Stimulated activated CD4-positive, alpha-beta T cell treated with anti-CD3 and anti-CD28 coated beads, Interleukin-15, amount 100 ng/mL, for 1 hour (primary cell): ENCODE measurements at places on chromosomes 5 and 9.

- DNase-seq = no peak
Observed at GRCh38 chr9:136952321-136952850, 313 bp downstream of the LCN12 start.

DNA sequence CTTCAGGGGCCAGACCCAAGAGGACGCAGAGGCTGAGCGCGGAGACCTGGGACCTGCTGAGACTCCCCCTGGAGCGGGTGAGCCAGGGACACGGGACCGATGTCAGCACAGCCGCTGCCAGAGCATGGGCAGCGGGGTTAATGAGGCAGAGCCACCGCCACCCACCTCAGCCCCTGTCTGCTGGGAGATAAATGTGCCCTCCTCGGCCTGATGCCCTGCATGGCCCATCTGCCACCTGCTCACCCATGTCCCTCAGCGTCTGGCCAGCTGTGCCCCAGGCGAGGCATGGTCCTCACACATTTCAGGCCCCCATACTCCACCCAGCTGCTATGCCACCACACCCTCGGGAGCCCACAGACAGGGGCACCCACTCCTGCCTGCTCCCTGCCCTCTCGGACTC is 14.9 kb downstream of the DNLZ start:
- no peak for DNase-seq

DNA sequence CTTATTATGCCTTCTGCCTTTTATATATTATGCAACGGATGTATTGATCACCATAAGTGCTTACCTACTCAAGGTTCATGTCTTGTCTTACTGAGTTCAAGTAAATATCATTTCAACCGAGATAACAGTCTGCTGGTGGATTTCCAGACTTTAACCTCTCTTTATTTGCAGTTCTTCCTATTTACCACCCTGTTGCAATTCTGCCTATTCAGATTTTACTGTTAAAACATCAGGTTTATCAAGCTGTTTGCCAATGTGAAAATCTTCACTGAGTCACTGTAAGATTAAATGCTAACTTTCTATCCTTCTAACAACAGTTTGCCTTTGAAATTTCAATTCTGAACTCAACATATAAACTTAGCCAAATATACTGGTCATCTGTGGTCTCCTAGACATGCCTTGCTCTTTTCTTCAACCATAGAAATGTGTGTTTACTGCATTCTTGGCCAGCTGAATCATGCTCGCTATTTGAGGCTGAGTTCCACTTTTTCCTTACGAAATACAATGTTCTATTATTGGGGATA is 471.7 kb upstream of the RORB start:
- no peak for DNase-seq

DNA sequence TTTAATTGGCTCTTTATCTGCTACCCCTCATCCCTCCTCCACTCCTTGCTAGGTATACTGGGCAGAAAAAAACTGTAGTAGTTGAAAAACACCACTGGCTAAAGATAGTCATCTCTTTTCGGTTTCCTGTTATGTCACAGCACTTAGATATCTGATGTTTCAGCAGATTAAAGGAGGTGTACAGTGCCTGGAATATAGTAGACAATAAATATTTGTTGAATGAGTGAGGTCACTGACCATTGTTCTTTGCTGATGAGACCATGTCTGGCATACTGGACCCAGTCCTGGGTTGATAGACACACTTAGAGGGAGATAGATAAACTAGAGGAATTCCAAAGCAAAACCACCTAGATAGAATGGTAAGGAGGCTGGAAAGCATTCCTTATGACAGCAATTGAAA is 3.2 kb downstream of the GRPEL2 start:
- DNase-seq = no peak

- DNase-seq = no peak
Observed at GRCh38 chr9:129724456-129725190, 28.2 kb downstream of the PTGES start.

- DNase-seq = no peak
Observed at GRCh38 chr9:112680731-112681402, 37.0 kb downstream of the INIP start.

DNA sequence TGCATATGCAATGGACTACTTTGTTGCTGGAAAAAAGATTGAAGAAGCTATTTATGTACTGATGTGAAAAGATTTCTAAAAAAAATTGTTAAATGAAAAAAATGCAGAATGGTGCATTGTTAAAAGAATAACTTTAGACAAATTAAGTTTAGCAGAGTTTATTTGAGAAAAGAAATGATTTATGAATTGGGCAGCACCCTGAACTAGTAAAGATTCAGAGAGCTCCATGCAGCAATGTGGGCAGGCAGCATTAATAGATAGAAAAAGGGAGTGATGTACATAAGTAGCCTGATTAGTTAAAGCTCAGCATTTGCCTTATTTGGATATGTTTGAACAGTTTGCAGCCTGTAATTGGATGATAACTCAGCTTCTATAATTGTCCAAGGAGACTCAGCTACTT is 677.9 kb upstream of the SEMA6A start:
- DNase-seq = no peak

GRCh38 chr9:128550226-128550625 is 2.2 kb upstream of the SPTAN1 start:
- no peak for DNase-seq

DNA sequence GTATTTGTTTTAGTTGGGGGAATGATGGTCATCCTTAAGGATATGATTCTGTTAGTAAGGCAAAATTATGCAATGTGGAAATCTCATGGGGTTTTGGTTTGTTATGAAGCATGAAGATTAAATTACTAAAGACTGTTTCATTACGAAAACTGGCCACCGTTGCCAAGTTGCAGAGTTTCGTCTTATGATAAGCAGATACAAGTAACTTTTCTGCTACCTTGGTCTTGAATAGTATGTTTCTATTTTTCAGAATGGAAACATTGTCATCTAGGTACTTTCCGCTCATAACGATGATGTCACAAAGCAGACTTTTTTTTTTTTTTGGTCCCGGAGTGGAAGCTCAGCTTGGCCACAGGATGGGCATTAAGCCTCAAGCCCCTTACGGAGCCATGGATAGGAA is 4.2 kb downstream of the CCNI2 start:
- DNase-seq = no peak

DNA sequence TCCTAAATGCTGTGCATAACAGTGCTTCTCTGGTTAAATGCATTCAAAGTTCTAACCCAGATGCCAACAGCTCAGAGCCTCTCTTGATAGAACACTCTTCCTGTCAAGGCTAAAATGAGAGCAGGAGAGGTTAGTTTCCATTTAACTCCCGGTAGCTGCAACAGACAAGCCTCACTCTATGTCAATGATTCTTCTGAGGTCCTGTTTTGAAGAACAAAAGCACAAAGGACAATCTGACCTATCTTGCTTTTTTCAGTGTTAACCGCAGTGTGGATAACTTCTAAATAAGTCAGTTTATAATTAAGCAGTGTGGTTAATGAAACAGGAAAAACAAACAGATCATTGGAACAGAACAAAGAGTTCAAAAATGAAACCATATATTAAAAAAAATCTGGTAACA is 80.7 kb downstream of the ANKRD55 start:
- no peak for DNase-seq

GRCh38 chr5:15719784-15720183 is 219.8 kb downstream of the FBXL7 start:
- DNase-seq = no peak

GRCh38 chr5:95931079-95931833 is 30.4 kb downstream of the ELL2 start:
- no peak for DNase-seq

- DNase-seq = no peak
Observed at GRCh38 chr9:14766299-14766698, 43.8 kb upstream of the CER1 start.

DNA sequence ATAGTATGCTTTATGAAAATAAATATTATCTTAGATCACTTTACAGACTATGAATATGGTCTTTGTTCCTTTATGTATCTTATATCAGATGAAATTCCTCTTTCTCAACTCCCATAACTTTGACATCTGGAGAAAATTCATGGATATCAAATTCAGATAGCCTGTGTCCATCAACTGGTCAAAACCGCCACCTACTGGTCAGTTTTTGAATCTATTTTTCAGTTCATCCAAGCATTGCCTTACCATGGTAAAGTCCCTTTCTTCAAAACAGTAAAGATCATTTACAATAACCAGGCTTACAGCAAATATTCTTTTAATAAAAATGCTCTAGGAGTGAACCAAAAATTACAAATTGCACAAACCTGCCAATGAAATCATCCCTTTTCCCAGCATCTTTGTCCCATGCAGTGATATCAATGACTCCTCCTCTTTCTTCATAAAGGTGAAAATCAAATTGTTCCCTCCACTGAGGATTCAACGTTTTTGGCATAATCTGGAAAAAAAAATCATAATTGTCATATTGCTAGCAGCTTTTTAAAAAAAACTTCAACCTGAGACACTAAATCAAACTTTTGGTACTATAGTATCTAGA is 290.5 kb downstream of the SLF1 start:
- no peak for DNase-seq

DNA sequence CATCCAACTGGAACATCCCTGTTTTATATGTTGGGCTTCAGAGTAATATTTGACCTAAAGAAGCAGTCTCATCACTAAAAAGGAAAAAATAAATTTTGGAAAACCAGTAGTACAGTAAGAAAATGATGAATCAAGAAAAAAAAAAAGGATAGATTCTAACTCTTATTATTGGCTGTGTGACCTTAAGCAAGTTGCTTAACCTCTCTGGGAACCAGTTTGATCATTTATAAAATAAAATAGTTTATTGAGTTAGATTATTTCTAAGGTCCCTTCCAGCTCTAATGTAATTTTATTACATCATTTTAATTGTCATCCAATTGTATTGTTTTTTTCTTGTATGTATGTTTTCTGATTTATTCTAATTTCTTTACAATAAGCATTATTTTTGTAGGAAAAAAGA is 127.0 kb downstream of the PRELID2 start:
- DNase-seq = no peak

DNA sequence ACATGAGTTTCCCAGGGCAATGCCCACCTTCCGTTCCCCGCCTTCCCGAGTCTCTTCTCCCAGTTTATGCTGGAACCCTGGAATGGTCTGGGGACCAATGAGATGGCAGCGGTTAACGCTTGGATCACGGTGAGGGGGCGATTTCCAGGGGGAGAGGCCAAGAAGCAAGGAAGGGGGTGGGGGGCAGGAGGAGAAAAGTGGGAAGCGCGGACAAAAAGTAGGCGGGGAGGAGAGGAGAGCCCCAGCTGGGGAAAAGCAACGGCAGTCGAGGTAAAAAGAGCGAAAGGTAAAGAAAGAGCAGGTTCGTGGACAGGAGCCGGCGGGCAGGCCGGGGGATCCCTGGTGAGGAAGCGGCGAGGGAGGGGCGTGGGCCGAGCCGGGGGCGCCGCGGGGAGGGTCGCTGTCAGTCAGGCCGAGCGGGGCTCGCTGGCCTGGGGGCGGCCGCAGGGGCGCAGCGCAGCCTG is 508 bp upstream of the SNCAIP start:
- DNase-seq = no peak

GRCh38 chr5:168585119-168585856 is 6.1 kb upstream of the PANK3 start:
- no peak for DNase-seq

DNA sequence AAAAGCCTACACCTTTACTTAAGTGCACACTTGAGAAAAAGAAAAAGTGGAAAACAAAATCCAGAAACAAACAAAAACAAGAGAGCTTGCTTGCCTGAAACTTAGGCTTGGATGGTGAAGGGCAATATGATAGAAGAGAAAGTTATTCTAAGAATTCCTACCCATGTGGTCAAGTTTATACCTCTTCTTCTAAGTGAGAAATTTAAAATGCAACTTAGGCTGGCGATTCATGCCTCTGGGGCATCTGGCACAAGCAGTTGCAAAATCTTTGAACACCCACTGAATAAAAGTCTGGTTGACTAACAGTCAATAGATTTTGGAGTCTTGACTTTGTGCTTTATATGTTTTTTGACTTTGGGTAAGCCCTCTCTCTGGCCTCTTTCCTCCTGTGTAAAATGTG is 239.6 kb downstream of the KDM4C start:
- no peak for DNase-seq

GRCh38 chr5:56019306-56020272 is 24.8 kb upstream of the IL6ST start:
- no peak for DNase-seq

DNA sequence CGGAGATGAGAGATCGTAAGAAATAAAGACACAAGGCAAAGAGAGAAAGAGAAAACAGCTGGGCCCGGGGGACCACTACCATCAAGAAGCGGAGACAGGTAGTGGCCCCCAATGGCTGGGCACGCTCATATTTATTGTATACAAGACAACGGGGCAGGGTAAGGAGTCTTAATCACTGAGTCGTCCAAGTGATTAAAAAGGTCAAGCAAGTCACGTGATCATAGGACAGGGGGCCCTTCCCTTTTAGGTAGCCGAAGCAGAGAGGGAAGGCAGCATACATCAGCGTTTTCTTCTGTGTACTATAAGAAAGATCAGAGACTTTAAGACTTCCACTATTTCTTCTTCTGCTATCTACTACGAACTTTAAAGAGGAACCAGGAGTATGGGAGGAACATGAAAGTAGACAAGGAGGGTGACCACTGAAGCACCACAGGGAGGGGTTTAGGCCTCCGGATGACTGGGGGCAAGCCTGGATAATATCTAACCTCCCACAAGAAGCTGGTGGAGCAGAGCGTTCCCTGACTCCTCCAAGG is 24.6 kb upstream of the QSOX2 start:
- no peak for DNase-seq

- no peak for DNase-seq
Observed at GRCh38 chr5:94433397-94434163, 184.8 kb downstream of the KIAA0825 start.

GRCh38 chr9:87729246-87729645 is 3.3 kb downstream of the CTSL start:
- DNase-seq = no peak

GRCh38 chr5:36230151-36230790 is 11.5 kb downstream of the NADK2 start:
- DNase-seq = no peak

DNA sequence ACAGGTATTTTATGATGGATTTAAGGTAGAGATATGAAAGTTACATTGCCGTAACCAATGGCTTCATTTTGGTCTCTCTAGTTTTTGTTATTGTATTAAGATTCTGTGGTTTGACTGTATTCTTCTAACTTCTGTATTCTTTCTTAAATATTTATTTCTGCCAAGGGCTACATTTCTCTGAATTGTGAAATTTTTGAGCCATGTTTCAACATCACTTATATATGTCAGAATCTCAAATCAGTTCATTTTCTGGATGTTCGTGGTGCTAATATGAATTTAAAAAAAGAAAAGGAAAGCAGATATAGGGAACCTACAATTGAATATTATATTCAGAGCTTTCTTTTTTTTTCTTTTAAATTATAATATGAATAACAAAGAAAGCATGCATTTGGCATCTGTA is 142.7 kb downstream of the ANXA1 start:
- DNase-seq = no peak

- DNase-seq = no peak
Observed at GRCh38 chr5:180665682-180666404, 16.4 kb upstream of the FLT4 start.

DNA sequence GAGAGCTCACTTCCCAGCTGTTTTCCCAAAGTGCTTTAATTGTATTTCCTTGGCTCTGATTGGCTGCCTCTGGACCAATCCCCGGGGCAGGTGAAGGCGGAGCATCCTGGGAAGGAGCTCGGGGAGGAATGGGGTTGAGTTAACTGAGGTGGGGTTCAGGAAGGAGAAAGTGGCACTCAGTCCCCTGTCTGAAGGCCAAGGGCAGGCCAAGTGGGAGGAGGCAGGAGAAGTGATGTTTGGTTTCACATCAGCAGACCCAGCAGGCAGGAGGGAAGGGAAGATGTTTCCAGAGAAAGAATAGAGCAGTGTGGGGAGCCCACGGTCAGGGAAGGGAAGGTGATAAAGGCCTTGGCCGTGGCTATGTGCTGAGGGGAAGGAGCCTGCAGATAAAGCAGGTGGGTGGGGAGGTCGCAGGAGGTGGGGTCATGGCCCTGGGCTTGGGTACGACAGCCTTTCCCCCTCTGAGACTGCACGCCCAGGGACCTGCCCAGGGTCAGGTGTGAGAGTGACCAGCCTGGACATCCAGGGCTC is 3.1 kb downstream of the TSPAN17 start:
- no peak for DNase-seq
